Dorsolateral prefrontal cortex (tissue), 122 donors: ENCODE measurements at places on chromosomes 4 and X.

GRCh38 chr4:76198411-76199237, 15.0 kb downstream of the SCARB2 start:
- peak; percentile 73 for DNase-seq

DNA sequence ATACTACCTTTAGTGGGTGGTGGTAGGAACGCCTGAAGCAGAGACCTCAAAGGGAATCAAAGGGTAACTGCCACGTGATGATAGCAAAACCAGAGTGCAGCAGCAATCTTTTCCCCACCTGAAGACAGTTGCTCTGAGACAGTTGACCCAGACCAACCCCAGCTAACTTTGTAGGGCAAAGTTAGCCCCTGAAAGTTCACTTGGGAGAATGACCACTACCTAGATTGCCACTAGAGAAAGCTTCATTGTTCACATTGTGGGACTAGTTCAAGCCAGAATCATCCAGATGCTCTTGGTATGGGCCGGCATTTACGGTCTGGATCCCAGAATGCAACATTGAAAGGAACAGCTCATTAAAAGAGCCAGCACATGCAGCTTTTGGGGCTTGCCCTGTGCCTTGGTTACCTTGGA, 4.1 kb downstream of the SEPTIN6 start:
- DNase-seq, result no peak

DNA sequence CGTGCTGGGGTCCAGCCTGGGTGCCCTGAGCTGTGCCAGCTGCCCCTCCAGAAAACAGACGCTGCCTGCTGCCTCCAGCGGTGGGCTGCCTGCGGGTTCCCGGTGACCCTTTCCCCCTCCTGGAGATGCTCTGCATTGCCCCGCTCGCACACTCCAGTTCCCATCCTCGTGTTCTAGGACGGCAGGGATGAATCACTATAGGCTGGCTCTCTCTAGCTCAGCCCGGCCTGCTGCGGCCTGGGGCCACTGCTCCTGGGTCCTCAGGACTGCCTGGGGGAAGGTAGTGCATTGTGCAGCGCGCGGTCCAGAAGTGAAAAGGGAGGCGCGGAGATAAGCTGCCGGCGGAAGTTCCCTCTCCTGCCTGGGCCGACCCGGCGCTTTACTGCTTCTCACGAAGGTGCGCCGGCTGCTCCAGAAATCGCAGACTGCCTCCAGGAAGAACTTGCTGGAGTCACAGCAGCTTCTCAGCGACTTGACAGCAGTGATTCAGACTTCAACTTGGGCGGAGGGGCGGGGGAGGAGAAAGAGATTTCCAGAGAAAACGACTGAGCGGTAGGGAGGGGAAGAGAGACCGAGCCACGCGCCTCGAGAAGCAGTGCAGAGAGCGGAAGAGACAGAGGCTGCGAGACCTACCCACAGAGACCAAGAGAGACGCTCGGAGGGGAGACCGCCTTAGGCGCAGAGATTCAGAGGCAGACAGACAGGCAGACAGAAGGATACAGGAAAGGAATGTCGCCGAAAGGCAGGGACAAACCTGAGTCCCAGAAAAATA, 6.7 kb upstream of the MSX1 start:
- no peak for DNase-seq

- DNase-seq, result no peak
Observed at GRCh38 chr4:88791274-88791673, 93.6 kb upstream of the NAP1L5 start.

- no peak for DNase-seq
Observed at GRCh38 chrX:2342281-2342688, 158.5 kb downstream of the DHRSX start.

- DNase-seq, result peak; percentile 45
Observed at GRCh38 chrX:130393451-130394074, 8.1 kb upstream of the GPR119 start.

DNA sequence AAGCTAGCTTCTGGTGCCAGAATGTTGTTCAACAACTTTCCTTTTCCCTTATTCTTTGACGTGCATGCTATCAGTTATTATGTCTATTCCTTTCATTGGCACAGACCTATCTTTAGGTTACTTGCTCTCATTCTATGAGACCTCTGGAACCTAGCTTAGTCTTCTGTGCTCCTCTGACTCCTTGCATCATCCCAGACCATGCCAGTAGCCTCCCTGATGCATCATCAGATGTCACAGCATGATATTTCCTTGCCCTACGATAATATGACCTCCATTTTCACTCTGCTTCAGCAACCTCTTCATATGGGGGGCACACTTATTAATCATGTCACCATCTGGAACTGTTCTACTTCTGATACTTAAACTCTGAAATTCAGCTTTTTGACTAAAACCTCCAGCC, 37.2 kb downstream of the CLCN5 start:
- DNase-seq, result no peak

DNA sequence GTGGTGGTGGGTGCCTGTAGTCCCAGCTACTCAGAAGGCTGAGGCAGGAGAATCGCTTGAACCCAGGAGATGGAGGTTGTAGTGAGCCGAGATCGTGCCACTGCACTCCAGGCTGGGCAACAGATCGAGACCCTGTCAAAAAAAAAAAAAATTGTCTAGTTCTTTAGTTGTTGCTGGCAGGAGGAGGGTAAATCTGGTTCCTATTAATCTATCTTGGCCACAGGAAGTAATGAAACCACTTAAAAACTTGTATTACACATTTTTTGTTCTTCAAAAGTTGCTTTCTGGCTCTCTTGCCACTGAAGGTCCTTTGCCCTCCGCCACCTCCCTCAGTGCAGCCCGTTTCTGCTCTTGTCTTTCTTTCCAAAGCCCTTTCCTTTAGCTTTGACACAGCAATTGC, 102.9 kb upstream of the ARSJ start:
- no peak for DNase-seq

- DNase-seq, result no peak
Observed at GRCh38 chrX:53089224-53089842, 4.6 kb upstream of the KANTR start.

GRCh38 chr4:155564086-155564485, 102.6 kb upstream of the GUCY1A1 start:
- no peak for DNase-seq

- DNase-seq, result no peak
Observed at GRCh38 chrX:105869701-105870100, 47.4 kb downstream of the NRK start.

GRCh38 chr4:93908778-93909177, 80.2 kb downstream of the ATOH1 start:
- no peak for DNase-seq

- DNase-seq, result no peak
Observed at GRCh38 chr4:143986180-143986579, 33.0 kb downstream of the GYPB start.

GRCh38 chr4:106953036-106953705, 82.9 kb downstream of the DKK2 start:
- DNase-seq, result no peak

DNA sequence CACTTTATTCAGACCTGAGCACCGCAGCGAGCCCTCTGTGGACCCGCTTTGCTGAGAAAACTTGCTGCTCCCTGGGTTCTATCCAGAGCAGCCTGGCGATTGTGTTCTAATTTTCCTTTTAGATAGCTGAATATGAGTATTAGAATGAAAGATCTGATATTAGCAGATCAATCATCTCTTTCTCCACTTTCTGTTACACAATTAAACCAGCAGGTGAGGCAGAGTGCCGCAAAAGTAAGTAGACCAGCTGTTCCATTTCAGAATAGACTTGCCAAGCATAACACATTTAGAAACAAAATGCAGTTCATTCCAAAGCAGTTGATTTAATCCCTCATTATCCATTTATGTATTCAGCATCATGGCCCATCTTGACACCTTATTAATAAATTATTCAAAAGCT, 58.6 kb downstream of the PALLD start:
- no peak for DNase-seq

DNA sequence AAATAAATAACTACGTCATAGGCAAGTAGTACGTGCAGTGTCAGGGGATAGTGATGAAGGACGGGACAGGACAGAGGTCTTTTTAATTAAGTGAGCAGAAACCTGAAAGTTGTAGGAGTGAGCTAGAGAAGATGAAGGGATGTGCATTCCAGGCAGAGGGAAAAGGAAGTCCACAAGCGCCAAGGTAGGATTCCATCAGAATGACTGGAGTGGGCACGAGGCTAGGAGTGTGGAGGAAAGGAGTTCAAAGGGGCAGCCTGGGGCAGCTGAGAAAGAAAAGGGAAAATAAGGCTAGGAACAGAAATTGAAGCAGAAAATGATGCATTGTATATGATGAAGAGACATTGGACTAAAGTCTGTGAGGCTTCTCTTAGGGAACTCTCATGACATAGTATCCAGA, 192.2 kb upstream of the TLL1 start:
- DNase-seq, result no peak

- no peak for DNase-seq
Observed at GRCh38 chr4:44162538-44163270, 285.9 kb downstream of the KCTD8 start.

DNA sequence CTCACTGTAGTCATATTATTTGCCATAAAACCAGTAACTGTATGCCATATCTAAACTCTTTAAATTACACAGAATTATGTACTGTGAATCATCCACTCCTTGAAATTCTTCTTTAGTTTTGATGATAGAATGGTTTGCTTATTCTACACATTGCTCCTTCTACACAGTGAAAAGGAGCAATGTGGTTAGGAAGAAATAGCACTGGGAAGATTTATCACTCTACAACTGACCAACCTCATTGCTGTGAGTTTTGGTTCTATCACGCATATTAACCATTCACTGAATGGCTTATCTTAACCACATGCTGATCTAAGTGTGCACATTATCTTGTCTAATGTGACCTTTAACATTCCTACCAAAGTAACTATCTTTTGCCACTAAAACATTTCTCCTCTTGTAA, 415.7 kb upstream of the NDST4 start:
- DNase-seq, result no peak

DNA sequence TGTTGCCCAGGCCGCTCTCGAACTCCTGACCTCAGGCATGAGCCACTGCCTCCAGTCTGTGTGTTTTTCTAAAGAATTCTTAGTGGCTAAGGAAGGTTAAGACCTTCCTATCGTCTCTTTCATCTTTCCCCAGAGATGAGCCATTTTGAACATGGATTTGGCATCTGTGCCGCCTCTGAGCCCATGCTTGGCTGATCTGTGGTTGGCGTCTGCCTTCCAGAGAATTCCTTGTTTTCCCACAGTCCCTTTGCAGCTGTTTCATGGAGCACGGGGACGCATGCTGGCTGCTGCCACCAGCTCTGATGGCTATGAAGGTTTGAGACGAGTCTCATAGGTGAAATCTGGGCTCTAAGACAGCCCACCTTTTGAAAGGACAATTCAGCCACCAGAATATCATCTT, 60.4 kb downstream of the SHROOM2 start:
- no peak for DNase-seq

- no peak for DNase-seq
Observed at GRCh38 chr4:143215873-143216272, 31.2 kb downstream of the USP38 start.

GRCh38 chr4:132572210-132572609, 576.9 kb upstream of the PCDH10 start:
- DNase-seq, result no peak

DNA sequence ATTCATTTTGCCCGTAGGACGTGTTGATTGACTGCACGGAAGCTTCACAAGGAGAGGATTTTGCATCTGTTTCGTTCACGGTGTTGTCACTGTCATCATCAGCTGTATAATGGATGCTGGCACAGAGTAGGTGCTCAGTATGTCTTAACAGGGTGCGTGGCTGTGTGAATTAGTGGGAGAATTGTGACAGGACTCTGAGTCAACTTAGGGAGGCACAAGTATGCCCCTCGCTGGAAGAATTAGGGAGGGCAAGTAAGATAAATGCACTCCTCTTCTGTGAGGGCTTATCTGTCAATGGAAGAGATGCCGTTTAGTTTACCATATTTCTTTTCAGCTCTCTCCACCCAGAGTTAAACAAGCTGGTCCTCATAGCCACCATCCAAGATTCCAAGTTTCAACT, 107.2 kb downstream of the TRIML1 start:
- no peak for DNase-seq

DNA sequence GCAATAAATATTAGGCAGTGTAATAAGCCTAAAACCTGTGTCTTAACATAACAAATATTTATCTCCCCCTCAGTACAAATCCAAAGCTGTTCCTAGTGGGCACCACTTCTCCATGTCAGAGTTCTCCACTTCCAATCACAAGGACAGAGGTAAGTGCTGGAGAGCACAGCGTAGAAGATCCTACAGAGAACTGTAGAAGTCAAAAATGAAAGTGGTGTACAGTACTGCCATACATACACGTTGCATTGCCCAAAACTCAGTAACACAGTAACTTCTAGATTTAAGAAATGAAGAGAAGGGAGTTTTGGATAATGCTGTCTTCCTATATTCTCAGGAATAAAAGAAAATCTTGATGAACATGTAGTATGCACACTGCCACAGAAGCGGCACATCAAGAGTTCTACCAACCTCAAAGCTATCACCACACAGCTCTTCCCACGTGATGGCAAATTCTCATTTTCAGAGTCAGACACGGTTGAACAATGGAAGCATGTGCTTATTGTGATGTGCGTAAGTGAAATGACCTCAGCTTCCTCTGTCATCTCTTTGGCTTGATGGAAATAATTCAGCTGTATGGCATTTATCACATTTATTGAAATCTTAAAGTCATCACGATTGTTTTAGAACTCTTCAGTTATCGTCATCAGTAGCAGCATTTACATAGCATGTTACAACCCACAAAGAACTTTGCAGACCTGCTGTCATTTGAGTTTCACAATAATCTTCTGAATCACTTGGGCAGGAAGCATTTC, 27.1 kb upstream of the SPANXN4 start:
- DNase-seq, result no peak

DNA sequence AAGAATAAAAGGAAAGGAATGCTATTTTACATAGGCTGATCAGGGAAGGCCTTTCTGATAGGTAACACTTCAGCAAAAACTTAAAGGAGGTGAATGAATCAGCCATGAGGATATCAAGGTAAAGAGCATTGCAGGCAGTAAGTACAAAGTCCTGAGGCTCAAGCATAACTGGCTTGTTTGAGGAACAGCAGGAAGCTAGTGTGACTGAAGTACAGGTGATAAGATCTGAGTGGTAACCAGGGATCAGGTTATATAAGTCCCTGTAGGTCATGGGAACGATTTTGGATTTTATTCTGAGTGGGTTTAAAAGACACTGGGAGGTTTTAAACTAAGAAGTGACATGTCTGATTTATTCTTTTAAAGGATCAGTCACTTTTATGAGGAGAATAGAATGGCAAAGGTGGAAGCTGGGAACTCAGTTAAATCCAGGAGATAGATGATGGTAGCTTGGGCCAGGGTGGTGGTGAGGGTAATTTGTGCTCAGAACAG, 47.1 kb upstream of the THOC2 start:
- DNase-seq, result no peak

- peak; percentile 14 for DNase-seq
Observed at GRCh38 chrX:119398974-119399771, at the start of gene SLC25A43. Gene SLC25A43, plus strand, starts transcription at chrX:119399336. Its CDS starts 68 bp downstream, at chrX:119399404.

DNA sequence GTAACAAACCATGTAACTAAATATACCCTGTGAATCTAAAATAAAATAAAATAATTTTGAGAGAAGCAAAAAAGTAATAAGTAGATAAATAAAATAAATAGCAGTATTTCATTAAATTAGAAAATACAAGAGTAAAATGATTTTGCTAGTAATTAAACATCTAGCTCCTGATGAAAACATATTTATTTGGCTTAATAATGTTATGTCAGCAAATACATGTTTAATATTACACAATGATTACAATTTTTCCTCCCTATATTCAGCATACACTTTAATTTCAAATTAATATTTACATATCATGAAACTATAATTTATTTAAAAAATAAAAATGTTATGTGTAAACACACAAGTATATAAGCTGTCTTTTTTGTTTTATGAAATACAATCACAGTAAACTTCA, 697.1 kb downstream of the GRID2 start:
- DNase-seq, result no peak

- no peak for DNase-seq
Observed at GRCh38 chr4:47251348-47252135, 212.0 kb downstream of the COMMD8 start.

- DNase-seq, result no peak
Observed at GRCh38 chr4:168731006-168731636, 234.3 kb downstream of the PALLD start.
